ENCODE measurements at places on chromosomes 7 and 10. TPM values are rescaled to one million over a fixed set of nuclear protein-coding genes. Genes with fewer than 3 reads are reported as not detected.

GRCh38 chr7:139394540-139394939 is 34.8 kb downstream of the LUC7L2 start:
- no peak overlapping the region for H3K27ac ChIP-seq
- H3K36me3 ChIP-seq, result peaks cover 46% of the 10 kb centered on the region
- H3K4me1 ChIP-seq, result no peaks in the 10 kb centered on the region
- DNase-seq, result no peak
- H3K27me3 ChIP-seq, result no peaks in the 10 kb centered on the region
- no peak overlapping the region for H3K4me3 ChIP-seq

DNA sequence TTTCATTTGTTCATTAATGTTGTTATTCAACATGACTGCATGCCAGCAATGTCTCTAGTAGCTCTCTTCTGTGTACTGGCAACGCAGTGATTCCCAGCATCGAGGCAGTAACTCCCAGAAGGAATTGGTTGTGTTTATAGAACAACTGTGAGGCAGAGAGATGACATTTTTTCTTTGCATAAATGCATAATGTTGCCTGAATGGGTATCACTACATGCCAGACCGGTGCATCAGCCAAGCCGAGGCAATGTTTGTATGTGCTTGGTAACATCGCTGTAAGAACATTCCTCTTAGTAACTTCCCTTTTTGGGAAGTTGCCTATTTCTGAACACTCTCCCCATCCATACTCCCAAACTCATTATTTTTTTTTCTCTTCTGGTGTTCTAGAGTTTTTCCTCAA is 182.9 kb downstream of the HTR7 start:
- DNase-seq, result no peak
- H3K36me3 ChIP-seq, result no peaks in the 10 kb centered on the region
- H3K27ac ChIP-seq, result no peak overlapping the region
- H3K4me3 ChIP-seq, result no peak overlapping the region
- H3K4me1 ChIP-seq, result no peaks in the 10 kb centered on the region
- H3K27me3 ChIP-seq, result no peaks in the 10 kb centered on the region

GRCh38 chr10:117449636-117450035 is 74.4 kb upstream of the PDZD8 start:
- no peak for DNase-seq
- no peak overlapping the region for H3K4me3 ChIP-seq
- H3K27ac ChIP-seq, result no peak overlapping the region
- H3K27me3 ChIP-seq, result no peaks in the 10 kb centered on the region

DNA sequence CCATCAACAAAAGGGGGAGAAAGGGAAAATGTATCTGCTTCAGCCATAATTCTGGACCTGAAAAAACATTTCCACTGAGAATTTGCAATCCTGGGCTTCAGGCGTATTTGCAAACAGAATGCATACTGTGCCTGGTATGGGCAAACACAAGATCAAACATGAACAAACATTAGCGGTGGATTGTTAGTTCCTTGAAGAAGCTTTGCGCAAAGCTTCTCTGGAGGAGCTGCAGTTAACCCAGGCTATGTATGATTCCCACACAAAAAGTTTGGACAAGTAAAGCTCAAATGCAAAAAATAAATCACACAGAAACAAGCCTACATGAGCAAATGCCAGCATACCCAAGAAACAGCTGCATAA is 20.4 kb upstream of the HILPDA start:
- H3K27me3 ChIP-seq, result no peaks in the 10 kb centered on the region
- no peak overlapping the region for H3K4me3 ChIP-seq
- H3K4me1 ChIP-seq, result no peaks in the 10 kb centered on the region
- no peak for DNase-seq
- no peaks in the 10 kb centered on the region for H3K36me3 ChIP-seq

The TAX1BP1 gene
- total RNA-seq, result 109 TPM

GRCh38 chr10:121459622-121460453 is 138.4 kb downstream of the FGFR2 start:
- H3K4me1 ChIP-seq, result no peaks in the 10 kb centered on the region
- no peak for DNase-seq
- H3K36me3 ChIP-seq, result no peaks in the 10 kb centered on the region
- no peaks in the 10 kb centered on the region for H3K27me3 ChIP-seq

The TLX1 gene
- total RNA-seq, result not detected

The AOAH gene
- total RNA-seq, result 20.8 TPM

DNA sequence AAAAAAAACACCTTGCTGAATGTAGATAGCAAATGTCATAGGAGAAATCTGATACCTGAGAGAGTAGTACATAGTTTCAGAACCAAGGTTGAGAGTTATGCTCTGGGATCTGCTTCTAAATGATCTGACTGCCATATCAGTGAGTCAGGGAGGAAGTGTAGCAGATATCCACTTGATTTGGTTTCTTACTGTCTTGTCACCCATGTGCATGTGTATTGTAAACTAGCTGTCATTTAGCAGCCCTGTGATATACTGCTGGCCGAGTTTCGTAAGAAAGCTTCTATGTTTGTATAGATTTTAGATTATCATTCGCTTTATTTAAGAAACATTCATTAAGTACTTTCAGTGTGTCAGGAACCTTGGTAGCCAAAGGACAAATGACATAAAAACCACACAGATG is 42.0 kb downstream of the SP4 start:
- no peak overlapping the region for H3K27ac ChIP-seq
- H3K4me3 ChIP-seq, result no peak overlapping the region
- H3K4me1 ChIP-seq, result no peaks in the 10 kb centered on the region
- no peaks in the 10 kb centered on the region for H3K36me3 ChIP-seq
- H3K27me3 ChIP-seq, result no peaks in the 10 kb centered on the region

The IQUB gene
- total RNA-seq, result 0.75 TPM

GRCh38 chr7:34835901-34836600 is 178.0 kb downstream of the NPSR1 start:
- H3K36me3 ChIP-seq, result no peaks in the 10 kb centered on the region
- DNase-seq, result no peak
- no peak overlapping the region for H3K27ac ChIP-seq
- H3K4me1 ChIP-seq, result no peaks in the 10 kb centered on the region
- H3K4me3 ChIP-seq, result no peak overlapping the region
